Stimulated activated CD8-positive, alpha-beta memory T cell treated with anti-CD3 and anti-CD28 coated beads, Interleukin-15, amount 100 ng/mL, for 24 hours (primary cell): ENCODE measurements at places on chromosomes 12 and 14.

DNA sequence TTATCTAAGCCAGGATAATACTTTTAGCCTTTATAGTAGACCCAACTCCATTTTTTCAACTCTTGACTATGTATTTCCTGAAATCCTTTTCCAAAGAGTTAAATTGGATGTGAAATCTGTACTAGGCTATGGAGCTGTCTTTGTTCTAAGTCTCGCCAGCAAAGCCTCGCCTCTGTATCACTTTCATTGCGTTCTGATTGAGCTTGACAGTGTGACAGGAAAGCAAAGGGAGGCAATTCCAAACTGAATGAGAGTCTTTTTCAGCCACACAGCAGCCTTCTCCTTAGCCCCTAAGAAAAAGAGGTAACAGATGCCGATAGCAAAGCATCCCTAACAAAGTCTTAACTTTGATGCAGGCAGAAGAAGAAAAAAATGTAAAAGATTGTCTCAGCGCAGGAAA is 154.6 kb upstream of the OTX2 start:
- DNase-seq: no peak

- no peak for DNase-seq
Observed at GRCh38 chr12:1083151-1083888, 92.3 kb downstream of the ERC1 start.

- no peak for DNase-seq
Observed at GRCh38 chr12:28104903-28105864, 85.1 kb upstream of the CCDC91 start.

DNA sequence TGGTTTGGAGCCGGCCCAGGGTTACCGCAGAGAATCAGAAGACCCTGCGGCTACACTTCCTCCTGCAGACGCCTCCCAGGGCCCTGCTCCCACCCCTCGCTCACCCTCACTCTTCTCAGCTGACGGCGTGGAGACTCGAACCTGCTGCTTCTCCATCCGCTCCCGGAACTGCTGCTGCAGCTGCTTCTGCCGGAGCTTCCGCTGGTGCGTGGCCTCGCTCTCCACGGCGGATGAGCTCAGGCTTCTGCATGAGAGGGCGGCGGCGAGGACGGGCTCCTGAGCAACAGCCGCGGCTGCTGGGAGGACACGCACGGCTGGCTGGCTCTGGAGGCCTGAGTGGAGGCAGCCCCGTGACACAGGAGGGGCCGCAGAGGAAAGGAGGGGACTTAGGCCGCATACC is 33.3 kb downstream of the RAD52 start:
- DNase-seq: no peak

DNA sequence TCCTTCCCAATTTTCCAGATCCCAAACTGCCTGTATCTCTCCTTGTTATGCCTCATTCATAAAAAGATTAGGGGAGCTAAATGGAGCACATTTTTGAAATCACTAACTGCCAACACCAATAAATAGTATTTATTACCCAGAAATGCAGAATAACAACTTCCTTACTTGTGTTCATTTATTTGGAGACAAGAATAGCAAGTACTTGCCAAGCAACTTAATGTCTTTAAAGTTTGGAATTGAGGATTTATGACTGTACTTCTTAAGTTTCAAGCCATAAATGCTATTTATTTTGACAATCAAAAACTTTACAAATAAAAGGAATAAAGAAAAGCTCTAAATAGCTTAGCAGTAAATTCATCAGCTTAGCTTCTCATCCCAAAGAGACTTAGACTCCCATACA is 626.1 kb upstream of the NOVA1 start:
- DNase-seq: no peak

- no peak for DNase-seq
Observed at GRCh38 chr12:92762773-92763172, 60.0 kb downstream of the PLEKHG7 start.

DNA sequence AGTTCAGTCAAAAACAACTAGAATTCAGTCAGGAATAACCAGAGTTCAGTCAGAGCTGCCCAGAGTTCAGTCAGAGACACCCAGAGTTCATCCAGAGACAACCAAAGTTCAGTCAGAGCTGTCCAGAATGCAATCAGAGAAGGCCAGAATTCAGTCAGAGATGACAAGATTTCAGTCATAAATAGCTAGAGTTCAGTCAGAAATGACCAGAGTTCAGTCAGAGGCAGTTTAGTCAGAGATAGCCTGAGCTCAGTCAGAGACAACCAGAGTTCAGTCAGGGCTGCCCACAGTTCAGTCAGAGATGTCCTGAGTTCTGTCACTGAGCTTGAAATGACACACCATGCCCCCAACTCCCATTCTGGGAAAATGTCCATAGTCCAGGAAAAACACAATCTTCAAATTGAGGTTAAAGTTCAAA is 1102.8 kb downstream of the BCL11B start:
- DNase-seq: no peak
